ENCODE measurements at places on chromosomes 4 and X. TPM values are rescaled to one million over a fixed set of nuclear protein-coding genes. Genes with fewer than 3 reads are reported as not detected.

- DNase-seq: no peak
Measured at GRCh38 chr4:55921093-55921492, 27.7 kb upstream of the CEP135 start.

DNA sequence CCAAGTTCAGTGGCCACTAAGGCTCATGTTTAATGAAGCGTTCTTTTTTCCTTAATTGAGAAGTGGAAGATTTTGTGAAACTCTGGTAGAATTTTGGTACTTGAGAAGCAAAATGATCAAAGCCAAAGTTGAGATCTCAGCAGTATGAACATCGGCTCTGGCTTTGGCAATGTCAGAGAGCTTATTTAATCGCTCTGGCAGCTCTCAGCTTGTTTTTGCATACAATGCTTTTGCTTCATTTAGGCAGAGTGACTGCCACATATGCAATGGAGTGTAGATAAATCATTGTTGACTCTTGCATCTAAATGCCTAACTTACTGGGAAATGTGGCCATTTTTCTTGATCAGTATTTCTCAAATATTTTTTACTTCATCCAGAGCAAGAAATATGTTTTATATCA, 135.7 kb downstream of the AASDH start:
- no peak for DNase-seq

DNA sequence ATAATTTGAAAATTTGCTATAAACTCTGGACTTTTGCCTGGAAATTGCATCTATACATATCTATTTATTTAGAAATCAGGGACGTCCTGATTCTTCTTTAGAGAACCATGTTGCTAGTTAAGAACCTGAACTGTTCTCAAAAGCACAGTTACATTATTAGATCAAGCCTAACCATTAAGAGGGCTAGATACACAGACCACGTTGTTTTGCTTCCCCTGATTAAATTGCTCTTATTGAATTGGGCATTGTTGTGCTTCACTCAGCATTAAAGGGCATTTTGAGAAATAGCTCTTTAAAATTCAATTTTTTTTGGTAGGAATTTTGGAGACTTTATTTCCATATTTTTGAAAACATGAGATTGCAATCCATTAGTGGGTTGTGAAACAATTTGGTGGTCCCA, 44.4 kb downstream of the FIP1L1 start:
- no peak for DNase-seq

GRCh38 chr4:156475322-156475721, 496.3 kb downstream of the PDGFC start:
- no peak for DNase-seq

DNA sequence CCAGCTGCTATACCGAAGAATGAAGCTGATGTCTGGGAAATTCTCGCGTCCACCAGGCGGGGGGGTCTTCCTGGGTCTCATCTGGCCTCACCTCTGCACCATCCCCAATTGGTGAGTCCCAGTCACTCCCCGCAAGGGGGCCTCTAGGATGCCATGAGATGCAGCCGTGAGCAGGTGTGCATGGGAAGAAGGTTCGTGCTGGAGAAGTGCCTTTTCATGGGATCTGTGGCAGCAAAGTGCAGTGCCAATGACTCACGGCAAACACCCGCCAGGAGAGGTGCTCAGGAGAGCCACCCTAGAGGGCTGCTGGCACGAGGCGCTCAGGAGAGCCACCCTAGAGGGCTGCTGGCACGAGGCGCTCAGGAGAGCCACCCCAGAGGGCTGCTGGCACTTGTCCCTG, 55.1 kb downstream of the CPZ start:
- DNase-seq: no peak

DNA sequence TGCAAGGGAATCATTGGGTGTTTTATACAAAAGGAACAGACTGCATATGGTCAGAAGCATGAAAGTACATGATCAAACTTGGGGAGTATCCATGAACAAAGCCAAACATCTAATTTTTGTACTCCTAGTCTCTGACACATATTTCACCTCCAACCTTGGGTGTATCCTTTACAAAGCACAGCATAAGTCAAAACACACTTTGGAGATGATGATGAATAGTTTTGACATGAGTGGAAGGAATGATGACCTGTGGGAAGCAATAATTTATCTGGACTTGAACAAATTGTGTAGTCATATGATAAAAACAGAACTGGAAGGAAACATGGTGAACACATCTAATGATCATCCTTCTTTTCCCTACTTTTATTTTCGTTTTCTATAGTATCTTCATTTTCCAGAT, 108.7 kb upstream of the PLS3 start:
- DNase-seq: no peak

GRCh38 chrX:1720836-1721235, 106.0 kb downstream of the ASMT start:
- no peak for DNase-seq

GRCh38 chrX:42495139-42495538, 282.8 kb downstream of the PPP1R2C start:
- no peak for DNase-seq

DNA sequence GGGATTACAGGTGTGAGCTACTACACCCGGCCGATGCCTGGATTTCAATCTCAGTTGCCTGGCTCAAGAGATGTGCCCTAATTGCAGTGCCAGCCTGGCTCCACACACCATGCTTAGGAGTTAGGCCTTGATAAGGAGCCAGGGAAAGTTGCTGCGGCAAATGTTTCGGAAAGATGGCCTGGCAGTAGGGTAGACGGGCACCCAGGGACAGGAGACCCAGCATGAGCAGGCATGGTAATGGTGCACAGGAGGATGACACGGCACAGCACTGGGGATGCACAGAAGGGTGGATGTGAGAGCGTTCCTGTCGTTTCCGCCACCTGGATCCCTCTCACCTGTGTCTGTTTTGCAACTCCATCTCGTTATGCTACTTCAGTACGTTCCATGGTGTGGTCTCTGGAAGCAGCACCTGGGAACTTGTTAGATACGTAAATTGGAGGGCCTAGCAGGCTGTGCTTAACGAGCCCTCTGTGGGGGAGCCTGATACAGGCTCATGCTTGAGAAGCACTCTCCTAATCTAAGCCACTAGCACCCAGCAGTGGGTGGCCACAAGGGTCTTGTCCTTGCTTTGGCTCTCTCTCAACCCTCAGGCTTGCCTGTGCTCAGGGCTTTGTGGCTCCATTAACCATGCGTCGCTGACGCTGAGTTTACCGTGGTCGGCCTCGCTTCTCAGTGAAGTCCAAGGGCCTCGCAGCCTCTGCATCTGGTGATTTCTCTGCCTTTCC, 20.3 kb downstream of the RNF4 start:
- no peak for DNase-seq

- no peak for DNase-seq
Measured at GRCh38 chr4:82747686-82748575, 50.7 kb downstream of the SCD5 start.

DNA sequence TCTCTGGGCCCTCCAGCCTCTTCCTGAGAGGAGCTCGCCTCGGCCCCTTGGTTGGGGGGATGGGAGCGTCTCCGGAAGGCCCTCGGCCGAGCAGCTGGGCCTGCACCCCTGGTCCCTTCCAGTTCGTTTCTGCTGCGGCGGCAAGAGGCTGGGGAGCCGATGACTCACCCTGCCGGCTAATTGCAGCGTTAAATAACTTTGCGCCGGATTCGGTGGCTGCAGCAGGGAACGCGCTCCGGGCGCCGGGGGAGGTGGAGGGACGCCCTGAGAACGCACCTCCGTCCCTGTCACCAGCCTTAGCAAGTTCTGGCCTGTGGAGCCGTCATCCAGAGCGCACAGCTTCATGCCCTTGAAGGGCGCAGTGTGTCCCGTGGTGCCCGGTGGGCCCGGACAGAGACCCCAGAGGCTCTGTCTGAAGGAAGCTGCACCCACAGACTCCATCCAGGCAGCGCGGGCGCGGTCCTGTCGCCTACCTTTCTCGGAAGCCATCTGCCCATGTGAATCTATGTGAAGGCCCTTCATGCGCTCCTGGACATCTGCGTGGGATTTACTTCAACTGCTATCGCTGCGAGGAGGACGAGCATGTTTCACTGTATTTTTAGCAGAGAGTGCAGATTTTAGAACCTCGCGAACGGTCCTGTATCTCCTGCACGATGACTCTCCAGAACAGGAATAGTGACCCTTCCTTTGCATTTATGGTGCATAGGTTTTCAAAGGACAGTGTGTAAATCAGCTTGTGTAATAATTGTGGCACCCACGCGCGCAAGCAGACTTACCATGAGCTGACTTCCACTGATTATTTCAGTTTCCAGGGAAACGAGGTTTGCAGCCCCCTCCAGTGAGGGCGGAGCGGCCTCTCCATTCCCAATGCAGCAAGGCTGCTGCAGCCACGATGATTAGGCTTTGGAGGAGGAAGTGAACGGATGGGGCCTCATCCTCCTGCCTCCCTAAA, 1.7 kb upstream of the TMEM271 start:
- DNase-seq: peak; percentile 43

DNA sequence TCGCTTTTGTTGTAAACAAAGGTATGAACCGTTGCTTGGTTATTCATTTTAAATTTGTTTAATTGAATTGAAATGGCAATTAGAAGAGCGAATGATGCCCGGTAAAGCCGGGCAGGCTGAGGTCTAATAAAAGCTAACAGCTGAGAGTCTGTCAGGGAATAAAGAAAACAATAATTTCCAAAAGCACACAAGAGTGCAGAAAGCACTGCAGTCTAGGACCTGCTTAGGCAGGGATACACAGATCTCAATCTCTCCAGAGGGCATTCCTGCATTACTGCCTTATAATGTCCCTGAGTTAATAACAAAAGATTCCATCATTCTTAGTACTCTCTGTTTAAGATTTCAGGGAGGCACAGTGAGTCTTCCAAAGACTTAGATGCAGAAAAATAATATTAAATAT, 27.6 kb upstream of the EMCN start:
- no peak for DNase-seq

GRCh38 chr4:145871209-145871608, 67.4 kb downstream of the ZNF827 start:
- no peak for DNase-seq

DNA sequence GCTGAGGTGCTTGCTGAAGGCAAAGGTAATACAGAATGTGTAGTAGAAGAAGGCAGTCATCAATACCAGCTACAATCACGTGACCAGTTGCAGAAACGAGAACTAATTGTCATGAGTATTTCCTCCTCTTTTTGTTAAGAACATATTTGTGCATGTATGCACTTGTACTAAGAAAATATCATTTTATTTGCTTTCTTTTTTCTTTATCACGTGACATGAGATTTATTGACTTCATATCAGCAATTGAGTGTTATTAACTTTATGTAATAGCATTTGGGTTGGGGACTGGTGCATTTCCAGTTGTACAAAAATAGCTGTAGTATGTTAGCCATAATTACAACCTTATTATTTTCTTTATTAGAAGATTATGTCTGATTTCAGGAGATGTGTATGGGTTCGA, 90.0 kb downstream of the MAGEE1 start:
- DNase-seq: no peak

DNA sequence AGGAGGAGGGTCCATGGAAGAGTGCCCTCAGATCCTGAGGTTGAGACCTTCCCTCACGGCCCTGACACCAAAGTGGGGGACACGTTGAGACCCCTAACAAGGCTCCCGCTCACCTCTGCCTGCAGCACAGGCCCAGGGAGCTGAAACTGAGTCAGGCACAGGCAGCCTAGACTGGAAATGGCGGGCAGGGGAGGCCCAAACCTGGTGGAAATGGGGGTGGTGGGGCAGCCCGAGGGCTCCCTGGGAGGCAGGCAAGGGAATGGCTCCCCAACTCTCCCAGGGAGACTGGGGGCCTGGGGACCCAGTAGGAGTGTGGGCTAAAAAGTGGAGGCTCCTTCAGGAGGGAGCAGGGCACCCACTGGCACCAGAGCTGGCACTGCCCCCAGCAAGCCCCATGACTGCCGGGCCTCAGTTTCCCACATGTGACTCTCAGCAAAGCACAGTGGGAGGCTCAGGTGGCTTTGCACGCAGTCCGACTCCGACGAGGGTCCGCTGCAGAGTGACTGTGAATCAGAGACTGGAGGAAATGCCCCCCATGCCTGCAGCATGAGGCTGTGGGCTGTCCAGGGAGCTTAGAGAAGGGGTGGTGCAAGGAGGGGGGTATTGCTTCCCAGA, 5.9 kb downstream of the NKX1-1 start:
- no peak for DNase-seq

DNA sequence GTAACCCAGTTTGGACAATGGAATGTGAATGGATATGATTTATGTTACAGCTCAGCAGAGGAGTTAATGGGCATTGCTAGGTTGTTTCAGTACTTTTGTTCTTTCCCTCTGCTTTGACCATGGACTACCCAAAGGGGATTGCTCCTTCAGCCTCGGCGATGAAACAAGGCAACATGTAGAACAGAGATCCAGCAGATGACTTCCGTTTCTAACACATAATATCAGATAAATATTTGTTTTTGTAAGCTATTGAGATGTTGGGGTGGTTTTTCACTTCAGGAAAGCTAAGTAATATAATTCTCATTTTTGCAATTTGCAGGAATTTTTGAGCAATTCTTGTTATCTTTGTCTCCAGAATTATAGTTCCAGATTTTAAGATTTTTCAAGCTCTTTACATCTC, 934.6 kb upstream of the GRID2 start:
- no peak for DNase-seq

- DNase-seq: no peak
Measured at GRCh38 chrX:9628779-9629493, 136.7 kb downstream of the GPR143 start.

DNA sequence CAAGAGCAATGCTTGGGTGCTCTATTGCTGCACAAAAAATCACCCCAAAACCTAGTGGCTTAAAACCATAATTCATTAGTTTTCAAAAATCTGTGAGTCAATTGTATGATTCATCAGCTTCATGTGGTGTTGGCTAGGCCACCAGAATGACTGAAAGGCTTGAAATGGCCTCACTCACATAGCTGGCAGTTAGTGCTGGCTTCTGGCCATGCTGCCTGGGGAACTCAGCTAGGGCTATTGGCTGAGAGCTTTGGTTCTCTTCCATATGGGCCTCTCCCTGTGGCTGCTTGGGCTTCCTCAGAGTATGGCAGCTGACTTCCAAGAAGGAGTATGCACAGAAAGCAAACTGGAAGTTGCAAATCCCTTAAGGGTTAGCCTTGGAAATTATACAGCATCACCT, 3.1 kb upstream of the MTMR1 start:
- peak; percentile 55 for DNase-seq

GRCh38 chr4:180949424-180950213, 1293.6 kb upstream of the TENM3 start:
- no peak for DNase-seq

DNA sequence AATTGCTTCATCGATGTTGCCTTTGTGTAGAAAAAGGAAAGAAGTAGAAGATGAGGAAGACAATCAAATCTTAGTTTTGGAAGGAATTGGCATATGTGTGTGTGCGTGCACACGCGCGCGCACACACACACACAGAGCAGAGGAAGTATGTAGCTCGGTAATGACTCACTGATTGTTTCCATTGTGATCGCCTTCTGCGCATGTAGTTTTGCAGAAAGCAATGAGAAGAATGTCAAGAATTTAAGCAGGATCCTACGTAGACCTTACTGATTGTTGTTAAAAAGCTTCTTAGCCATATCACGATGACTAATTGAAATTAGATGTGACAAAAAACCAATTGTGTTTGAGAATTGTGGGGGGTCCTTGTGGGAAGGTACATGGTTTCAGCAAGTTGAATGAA, 12.8 kb upstream of the LIMCH1 start:
- no peak for DNase-seq

The AWAT2 gene
- not detected for total RNA-seq

The PAGE2B gene
- 0.48 TPM for total RNA-seq

The PLCXD1 gene
- total RNA-seq: 63.5 TPM

The FAT4 gene
- total RNA-seq: not detected

The GASK1B gene
- total RNA-seq: not detected

The MAPK10 gene
- not detected for total RNA-seq

The JADE3 gene
- total RNA-seq: 1.4 TPM

The LPAR4 gene
- total RNA-seq: not detected

The ACOT9 gene
- 49.7 TPM for total RNA-seq

The EXOC1L gene
- total RNA-seq: not detected

The FATE1 gene
- total RNA-seq: not detected

Measured in activated naive CD4-positive, alpha-beta T cell treated with anti-CD3 and anti-CD28 coated beads for 36 hours (primary cell).